ENCODE measurements at places on chromosomes 3 and 15.

DNA sequence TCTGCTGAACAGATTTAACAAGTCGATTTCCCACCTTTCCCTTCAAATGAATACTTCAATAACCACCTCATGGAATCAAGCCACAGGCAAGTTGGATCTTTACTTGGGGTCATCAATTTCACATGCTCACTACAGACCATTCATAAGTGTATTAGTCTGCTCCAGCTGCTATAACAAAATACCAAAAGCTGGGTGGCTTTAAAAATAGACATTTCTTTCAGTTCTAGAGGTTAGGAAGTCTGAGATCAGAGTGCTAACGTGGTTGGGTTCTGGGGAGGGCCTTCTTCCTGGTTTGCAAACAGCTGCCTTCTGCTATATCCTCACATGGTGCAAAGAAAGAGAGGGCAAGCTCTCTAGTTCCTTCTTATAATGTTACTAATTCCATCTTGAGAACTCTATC, 5.1 kb downstream of the GPR176 start:
- no peak for DNase-seq

DNA sequence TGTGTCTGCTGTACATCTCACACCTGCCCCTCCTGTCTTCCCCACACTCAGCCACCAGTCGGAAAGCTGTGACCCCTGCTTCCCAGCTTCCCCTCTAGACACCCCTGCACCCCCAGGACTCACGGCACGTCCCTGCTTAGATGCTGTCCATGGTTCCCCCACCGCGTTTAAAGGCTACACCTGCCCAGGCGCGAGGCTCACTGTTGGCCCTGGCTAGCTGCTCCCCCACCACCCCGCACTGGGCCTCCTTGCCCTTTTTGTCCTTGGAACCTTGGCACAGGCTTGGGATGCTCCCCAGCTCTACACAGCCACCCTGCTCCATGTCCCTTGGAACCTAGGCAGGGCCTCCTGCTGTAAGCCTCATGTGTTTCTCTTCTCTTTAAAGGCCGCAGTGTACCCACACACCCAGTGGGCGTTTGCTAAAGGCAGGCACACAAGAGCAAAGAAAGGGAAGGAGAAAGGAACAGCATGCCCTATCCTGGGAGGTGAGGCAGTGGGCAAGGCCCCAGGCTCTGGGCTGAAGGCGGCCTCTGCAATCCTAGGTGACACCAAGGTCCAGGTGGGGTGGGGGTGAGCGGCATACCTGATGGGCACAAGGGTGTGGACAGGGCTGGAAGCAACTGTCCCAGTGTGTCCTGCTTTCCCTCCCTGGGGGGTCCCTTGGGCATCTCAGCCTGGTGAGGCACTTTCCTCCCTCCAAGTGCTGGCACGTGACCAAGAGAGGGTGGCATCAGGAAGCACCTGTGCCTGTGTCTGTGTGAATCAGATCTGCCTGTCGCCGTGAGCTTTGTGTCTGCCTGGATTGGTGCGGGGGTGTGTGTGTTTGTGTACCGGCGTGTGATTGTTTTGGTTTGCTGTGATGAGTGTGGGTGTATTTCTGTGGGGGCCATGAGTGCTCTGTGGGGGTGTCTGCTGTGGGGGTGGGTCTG, 54.4 kb downstream of the TPRA1 start:
- no peak for DNase-seq

DNA sequence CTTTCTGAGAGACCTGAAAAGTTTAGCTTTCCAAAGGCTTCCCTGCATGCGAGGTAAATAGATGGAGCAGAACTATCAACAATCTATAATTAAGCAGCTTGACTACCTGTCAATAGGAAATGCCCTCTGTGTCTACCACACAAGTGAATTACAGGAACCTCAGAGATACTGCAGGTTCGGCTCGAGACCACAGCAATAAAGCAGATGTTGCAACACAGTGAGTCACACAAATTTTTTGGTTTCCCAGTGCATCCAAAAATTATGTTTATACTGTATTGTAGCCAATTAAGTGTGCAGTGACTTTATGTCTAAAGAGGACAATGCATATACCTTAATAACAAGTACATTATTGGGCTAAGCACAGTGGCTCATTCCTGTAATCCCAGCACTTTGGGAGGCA, 252.0 kb downstream of the UBE2E2 start:
- no peak for DNase-seq

- DNase-seq, result no peak
Observed at GRCh38 chr15:67340630-67341029, 86.0 kb downstream of the IQCH start.

- DNase-seq, result no peak
Observed at GRCh38 chr3:98613616-98614015, 20.2 kb upstream of the CPOX start.

- no peak for DNase-seq
Observed at GRCh38 chr15:98025237-98025636, 64.7 kb downstream of the ARRDC4 start.

DNA sequence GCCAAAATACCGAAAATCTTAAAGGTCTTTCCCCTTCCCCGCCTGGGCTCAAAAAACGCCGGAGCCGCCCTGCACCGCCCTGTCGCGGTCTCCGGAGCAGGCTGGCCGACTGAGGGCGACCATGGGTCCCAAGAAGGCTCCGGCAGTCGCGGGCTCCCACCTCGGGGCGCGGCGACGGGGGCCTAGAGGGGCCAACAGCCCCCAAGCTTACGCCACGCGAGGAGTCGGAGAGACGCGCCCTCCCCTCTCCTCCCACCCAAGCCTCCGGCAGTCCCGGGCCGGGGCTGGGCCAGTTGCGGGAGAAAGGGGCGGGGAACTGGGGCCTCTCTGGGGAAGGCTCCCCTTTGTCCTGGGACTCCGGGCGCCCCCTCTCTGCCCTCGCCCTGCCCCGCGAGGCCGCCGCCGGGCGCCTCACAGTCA, 69.2 kb downstream of the GOLGA8B start:
- DNase-seq, result no peak

DNA sequence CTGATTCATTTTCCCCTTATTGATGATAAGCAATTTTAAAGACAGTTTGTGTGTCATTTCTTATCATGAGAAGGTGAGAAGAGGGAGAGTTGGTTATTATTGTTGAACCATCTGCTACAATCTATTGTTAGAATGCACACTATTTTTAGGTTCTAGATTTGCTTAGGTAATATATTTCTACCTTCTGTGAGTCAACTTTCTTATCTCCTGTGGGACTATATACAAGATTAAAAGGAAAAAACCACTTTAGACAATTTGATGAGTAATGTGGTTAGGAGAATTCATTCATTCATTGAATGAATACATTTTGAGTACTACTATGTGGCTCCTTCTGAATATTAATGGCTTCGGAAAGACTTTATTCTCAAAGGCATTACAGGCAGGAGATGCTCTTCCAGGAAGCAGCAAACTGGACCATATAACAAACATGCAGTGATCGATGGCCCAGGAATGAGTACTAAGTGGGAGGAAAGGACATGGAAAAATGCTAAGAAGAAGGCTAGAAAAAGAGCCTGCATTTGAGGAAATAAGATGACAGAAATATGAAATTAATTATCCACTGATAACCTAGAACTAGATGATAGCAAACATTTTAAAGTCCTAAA, 22.4 kb downstream of the SPTSSB start:
- DNase-seq, result no peak

DNA sequence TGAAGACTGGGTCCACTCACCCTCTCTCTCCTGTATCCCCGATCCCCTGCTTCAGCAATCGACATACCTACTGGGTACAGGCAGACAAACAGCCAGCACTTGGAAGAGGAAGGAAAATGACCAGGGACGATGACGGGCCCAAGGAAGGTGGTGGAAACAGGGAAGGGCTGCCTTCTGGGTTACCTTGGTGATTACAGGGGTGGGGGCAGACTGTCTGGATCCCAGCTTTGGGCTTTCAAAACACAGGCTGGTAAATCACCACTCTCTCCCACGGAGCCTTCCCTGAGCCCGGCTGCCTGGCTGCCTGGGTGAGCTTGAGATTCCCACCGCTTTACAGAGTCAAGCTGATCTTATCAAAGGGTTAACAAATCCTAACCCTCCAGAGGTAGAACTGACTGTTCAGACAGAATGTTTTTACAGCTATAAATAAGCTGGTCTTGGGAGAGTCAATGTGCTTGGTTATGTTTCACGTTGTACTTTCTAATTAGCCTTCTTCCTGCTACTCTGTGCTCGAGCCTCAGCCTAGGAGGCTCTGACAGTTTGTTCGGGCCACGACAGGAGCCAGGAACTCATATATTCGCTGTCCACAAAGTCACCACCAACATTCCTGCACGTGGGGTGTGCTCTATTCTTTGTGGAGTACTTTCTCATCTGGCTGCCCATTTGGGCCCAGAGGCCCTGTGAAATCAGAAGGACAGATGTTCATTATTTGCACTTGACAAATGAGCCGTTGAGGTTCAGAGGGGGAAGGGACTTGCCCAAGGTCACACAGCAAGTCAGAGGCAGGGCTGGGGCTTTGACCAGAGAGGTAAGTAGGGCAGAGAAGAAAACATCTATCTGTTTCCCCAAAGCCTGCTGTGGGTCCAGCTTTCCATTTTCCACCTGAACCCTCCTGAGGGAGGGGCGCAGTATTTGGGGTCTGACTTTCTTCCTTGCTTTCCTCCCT, 63.5 kb downstream of the FEM1B start:
- no peak for DNase-seq

Data from activated gamma-delta T cell treated with Interleukin-2 at 50 U/mL for 16 hours (primary cell).